ENCODE measurements at places on chromosomes 13 and 19. TPM values are rescaled to one million over a fixed set of nuclear protein-coding genes. Genes with fewer than 3 reads are reported as not detected.

DNA sequence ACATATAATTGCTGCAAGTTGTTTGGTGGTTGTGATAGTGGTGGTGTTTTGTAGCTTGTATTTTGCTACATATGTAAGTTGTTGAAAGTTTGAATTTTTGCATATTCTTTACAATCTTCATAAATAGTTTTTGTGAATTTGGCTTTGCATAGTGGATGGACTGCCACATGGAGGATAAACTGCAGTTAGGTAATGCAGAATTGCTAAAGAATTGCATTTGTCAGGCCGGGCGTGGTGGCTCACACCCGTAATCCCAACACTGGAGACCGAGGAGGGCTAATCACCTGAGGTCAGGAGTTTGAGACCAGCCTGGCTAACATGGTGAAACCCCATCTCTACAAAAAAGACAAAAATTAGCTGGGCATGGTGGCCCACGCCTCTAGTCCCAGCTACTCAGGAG is 111.9 kb downstream of the ZAR1L start:
- no peaks in the 10 kb centered on the region for H3K27me3 ChIP-seq
- no peak for DNase-seq
- no peak overlapping the region for H3K27ac ChIP-seq

DNA sequence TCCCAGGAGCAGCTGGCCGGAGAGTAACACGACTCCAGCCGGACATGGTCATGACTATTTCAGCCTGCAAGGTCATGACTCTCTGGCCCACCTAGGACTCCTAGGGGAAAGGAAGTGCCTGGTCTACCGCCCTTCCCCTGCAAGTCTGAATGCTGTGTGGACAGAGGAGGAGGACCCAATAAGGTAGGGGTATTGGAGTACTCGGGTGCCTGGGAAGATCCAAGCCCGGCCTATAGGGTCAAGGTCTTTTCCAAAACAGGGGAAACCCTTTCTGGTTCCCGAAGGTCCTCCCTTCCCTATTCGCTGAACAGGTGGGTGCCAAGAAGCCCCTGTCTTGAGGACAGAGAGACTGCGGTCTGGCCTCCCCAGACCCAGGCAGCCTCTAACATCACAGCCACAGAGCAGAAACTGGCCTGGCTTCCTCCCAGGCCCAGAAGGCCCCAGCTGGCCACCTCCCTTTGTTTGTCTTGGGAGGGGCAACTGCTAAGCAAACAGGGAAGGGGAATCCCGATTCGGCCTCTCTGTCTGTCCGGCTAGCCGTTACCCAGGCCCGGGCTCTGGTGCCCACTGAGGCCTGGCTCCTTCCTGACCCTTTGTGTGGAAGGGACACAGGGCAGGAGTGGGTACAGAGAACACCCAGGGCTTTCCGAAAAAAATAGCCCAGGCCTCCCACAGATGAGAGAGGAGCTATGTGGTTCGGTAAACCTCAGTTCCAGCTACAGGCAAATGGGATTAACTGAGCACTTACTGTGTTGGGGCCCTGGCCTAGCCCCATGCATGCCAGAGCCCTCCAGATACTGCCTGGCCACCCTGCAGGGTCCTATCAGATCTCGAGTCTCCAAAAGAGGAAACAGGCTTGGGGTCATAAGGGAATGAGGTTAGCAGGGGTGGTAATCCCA is 5.2 kb upstream of the GRAMD1A start:
- no peak overlapping the region for H3K4me3 ChIP-seq
- peak overlapping the region; percentile 53 for H3K27ac ChIP-seq
- no peaks in the 10 kb centered on the region for H3K36me3 ChIP-seq
- H3K4me1 ChIP-seq = peaks cover 29% of the 10 kb centered on the region
- H3K27me3 ChIP-seq = no peaks in the 10 kb centered on the region

- no peaks in the 10 kb centered on the region for H3K27me3 ChIP-seq
- H3K4me3 ChIP-seq = no peak overlapping the region
- no peaks in the 10 kb centered on the region for H3K36me3 ChIP-seq
- no peaks in the 10 kb centered on the region for H3K4me1 ChIP-seq
- no peak overlapping the region for H3K27ac ChIP-seq
These were observed 129.4 kb downstream of the PCDH9 start for GRCh38 chr13:67100730-67101129.

DNA sequence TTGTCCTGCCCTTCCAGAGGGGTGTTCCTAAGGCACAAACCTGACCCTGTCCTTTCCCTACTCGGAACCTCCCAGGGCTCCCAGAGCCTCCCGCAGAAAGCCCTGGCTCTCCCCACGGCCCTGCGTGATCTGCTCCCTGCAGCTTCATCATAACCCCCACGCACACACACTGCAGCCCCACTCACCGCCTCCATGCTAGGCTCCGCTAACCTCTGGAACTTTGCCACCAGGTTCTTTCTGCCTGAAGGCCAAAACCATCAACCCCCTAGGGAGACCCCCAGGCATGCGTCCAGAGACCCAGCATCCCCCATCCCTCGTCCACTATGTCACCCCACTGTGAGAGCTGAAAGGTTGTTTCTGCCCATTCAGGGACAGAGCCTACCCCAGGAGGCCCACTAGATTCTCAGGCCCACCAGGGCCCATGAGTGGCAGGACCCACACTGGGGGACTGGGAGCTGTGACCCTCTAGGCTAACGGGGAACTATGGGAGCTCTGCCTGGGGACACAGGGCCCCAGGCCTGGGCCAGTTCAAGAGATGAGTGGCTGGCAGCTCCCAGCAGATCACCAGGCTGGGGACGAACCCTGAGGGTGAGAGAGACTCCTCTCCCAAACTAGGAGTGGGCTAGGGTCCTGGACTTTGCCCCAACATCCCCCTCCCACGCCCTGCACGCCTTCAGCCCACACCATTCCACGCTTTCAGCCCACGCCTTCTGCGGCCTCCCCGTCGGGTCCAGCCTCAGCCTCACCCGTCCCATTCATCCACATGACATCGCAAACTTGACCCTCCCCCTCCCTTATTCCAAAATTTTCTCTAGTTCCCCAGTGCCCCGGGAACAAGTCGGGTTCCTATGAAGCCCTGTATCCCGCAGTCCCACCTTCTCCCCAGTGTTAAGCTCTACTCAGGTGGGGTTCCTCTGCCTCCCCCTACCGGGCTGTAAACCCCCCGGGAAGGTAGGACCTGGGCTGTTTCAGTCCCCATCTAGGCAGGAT is 33.2 kb upstream of the PNMA8B start:
- H3K36me3 ChIP-seq = no peaks in the 10 kb centered on the region
- H3K4me3 ChIP-seq = no peak overlapping the region
- no peak overlapping the region for H3K27ac ChIP-seq
- H3K27me3 ChIP-seq = no peaks in the 10 kb centered on the region
- H3K4me1 ChIP-seq = no peaks in the 10 kb centered on the region
- DNase-seq = no peak

- H3K27ac ChIP-seq = no peak overlapping the region
- no peaks in the 10 kb centered on the region for H3K4me1 ChIP-seq
- no peaks in the 10 kb centered on the region for H3K36me3 ChIP-seq
- no peak for DNase-seq
These were observed 205.5 kb downstream of the EFNB2 start for GRCh38 chr13:106329941-106330340.

- H3K36me3 ChIP-seq = peaks cover 5% of the 10 kb centered on the region
- no peak overlapping the region for H3K27ac ChIP-seq
These were observed 159.0 kb downstream of the PAN3 start for GRCh38 chr13:28297341-28297740.

DNA sequence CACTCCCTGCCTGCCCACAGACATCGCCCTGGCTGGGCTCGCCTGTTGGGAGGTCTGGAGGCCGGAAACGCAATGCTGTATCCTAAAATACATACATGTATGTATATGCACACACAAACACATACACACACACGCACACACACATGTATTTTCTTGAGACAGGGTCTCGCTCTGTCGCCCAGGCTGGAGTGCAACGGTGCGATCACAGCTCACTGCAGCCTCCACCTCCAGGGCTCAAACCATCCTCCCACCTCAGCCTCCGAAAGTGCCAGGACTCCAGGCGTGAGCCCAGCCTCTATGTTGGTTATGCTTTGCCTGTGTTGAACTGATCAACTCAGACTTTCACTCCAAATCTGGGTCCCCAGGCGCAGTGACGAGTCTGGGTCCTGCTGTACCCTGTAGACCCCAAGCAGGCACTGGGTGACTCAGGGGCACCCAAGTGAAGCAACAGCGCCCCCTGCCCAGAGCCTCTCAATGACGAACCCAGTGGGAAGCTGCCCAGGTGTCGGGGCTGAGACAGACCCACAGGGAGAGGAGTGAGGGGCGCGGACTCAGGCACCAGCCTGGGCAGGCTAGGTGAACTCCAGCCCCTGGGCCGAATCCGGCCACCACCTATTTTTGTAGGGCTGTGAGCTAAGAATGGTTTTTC is 27.4 kb upstream of the CACTIN start:
- DNase-seq = no peak
- no peak overlapping the region for H3K4me3 ChIP-seq
- peak overlapping the region; percentile 62 for H3K27ac ChIP-seq
- no peaks in the 10 kb centered on the region for H3K27me3 ChIP-seq

- no peak overlapping the region for H3K4me3 ChIP-seq
- no peak for DNase-seq
- H3K27ac ChIP-seq = no peak overlapping the region
These were observed 8.7 kb downstream of the SIRT2 start for GRCh38 chr19:38890686-38891085.

DNA sequence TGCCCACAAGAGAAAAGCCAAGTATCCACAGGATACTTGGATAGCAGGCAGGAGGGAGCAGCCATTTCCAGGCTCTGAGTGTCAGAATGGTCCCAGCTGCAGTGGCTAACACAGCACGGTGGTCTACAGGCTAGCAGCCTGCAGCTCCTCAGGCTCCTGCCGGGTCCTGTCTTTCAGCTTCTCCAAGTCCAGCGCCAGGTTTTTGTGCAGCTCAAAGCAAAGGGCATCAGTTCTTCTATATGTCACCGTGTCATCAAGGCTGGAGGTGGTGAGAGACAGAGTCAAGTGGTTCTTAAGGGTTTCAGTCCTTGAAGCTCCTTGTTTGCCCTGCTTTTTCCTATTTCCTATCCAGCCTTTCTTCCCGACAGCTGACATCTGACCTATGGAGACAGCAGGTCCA is 188.6 kb downstream of the NUFIP1 start:
- H3K27me3 ChIP-seq = no peaks in the 10 kb centered on the region
- DNase-seq = no peak

DNA sequence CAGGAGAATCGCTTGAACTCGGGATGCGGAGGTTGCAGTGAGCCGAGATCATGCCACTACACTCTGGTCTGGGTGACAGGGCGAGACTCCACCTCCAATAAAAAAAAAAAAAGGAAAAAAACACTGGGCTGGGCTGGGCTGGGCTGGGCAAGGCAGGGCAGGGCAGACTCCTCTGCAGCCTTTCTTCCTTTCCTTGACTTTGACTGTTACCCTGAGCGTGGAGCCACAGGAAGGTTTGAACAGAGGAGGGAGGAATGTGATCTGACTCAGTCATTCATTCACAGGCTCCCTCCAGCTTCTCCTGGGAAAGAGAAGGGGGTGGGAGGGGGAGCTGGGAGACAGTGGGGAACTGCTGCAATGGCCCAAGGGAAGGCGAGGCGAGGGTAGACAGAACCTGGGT is 2.7 kb upstream of the ACTN4 start:
- no peaks in the 10 kb centered on the region for H3K27me3 ChIP-seq
- no peaks in the 10 kb centered on the region for H3K36me3 ChIP-seq
- H3K4me3 ChIP-seq = no peak overlapping the region
- no peak for DNase-seq
- H3K27ac ChIP-seq = no peak overlapping the region
- H3K4me1 ChIP-seq = peaks cover 3% of the 10 kb centered on the region

ZFP14 gene
- 11.9 TPM for total RNA-seq

ATP4B gene
- total RNA-seq = not detected

LILRB4 gene
- 6.2 TPM for total RNA-seq
